ENCODE measurements at places on chromosomes 3 and 15. TPM values are rescaled to one million over a fixed set of nuclear protein-coding genes. Genes with fewer than 3 reads are reported as not detected.

Gene GOLGA6L7
- not detected for total RNA-seq

Gene ZNF621
- total RNA-seq = 18.5 TPM

Gene TWF2
- 89.5 TPM for total RNA-seq

GRCh38 chr15:47961401-47962090, 159.2 kb upstream of the SLC24A5 start:
- H3K4me1 ChIP-seq = no peaks in the 10 kb centered on the region
- no peak overlapping the region for H3K27ac ChIP-seq
- H3K27me3 ChIP-seq = no peaks in the 10 kb centered on the region
- H3K36me3 ChIP-seq = no peaks in the 10 kb centered on the region
- DNase-seq = no peak
- no peak overlapping the region for H3K4me3 ChIP-seq

DNA sequence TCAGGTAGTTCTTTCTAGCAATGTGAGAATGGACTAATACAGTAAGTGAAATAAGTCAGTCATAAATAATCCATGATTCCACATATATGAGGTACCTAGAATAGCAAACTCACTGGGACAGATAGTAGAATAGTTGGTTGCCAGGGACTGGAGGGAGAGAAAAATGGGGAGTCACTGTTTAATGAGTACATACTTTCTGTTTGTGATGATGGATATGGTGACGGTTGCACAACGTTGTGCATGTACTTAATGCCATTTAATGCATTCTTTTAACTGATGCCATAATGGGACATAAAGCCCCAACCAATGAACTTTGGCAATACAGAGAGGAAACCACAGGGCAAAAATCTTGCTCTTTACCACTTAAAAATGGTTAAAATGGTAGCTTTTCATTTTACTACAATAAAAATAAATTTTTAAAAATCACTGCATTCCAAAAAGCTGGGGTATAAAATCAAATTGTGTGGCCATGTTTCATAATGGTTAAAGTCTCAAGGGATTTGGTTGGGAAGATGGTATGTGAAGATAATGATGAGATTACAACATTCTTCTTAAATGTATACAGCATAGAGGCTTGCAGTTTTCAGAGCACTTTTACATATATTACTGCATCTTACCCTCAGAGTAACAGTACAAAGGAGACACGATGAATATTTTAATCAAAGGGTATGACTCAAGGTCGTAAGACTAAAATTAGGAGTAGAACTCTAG, 45.2 kb downstream of the ADAM10 start:
- H3K4me1 ChIP-seq = no peaks in the 10 kb centered on the region
- H3K27me3 ChIP-seq = no peaks in the 10 kb centered on the region
- no peaks in the 10 kb centered on the region for H3K36me3 ChIP-seq
- no peak overlapping the region for H3K27ac ChIP-seq

DNA sequence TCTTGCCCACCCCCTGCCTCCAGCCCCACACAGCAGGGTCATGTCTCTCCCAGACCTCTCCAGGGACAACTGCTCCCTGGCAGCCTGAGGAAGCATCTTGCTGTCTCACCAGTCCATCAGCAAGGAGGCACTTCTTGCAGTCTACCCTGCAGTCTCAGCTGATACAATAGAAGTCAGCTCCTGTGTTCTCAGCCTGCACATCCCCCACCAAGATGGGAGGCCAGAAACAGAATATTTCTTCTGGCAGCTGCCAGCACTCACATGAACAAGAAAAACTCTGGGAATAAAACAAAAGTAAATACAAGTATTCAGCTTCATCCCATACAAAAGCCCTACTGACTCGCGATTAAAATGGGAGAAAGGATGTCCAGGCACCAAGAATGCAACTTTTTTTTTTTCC, 457.4 kb upstream of the PROK2 start:
- H3K4me1 ChIP-seq = peaks cover 35% of the 10 kb centered on the region
- no peak overlapping the region for H3K4me3 ChIP-seq
- no peaks in the 10 kb centered on the region for H3K36me3 ChIP-seq
- no peak overlapping the region for H3K27ac ChIP-seq
- DNase-seq = no peak
- no peaks in the 10 kb centered on the region for H3K27me3 ChIP-seq

DNA sequence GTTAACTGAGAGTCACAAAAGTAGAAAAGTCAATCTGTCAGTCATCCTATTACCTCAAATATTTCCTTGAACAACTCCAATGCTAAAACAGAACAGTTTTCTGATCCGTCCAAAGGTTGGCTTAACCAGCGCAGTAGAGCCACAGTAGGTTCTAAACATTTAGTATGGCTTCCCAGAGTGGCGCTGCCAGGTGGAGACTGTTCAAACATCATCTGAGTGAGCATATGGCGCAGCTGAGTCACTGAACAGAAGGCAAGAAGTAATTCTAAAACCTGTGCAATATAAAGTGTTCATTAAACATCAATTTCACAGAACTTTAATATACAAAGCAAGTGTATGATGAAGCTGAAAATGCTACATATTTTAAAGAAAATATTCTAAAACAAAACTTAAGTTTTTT, 19.9 kb downstream of the CIP2A start:
- no peaks in the 10 kb centered on the region for H3K36me3 ChIP-seq
- DNase-seq = no peak
- no peaks in the 10 kb centered on the region for H3K4me1 ChIP-seq
- H3K27me3 ChIP-seq = no peaks in the 10 kb centered on the region

Measured in esophagus muscularis mucosa (tissue), 4 donors.